ENCODE measurements at places on chromosomes 2 and 18. TPM values are rescaled to one million over a fixed set of nuclear protein-coding genes. Genes with fewer than 3 reads are reported as not detected.

The SNRPD1 gene
- 158 TPM for total RNA-seq

The SLC20A1 gene
- total RNA-seq: 209 TPM

The MAPK4 gene
- total RNA-seq: not detected

The RESP18 gene
- not detected for total RNA-seq
